ENCODE measurements at places on chromosomes 2 and 18. TPM values are rescaled to one million over a fixed set of nuclear protein-coding genes. Genes with fewer than 3 reads are reported as not detected.

Gene EFR3B
- polyA plus RNA-seq = 6.9 TPM

Gene PLCL1
- polyA plus RNA-seq = 24.6 TPM

Gene HSBP1L1
- polyA plus RNA-seq = 3.6 TPM

Gene CHST9
- 0.34 TPM for polyA plus RNA-seq

Gene NXPH2
- 15.2 TPM for polyA plus RNA-seq

Gene SCN9A
- polyA plus RNA-seq = 2.8 TPM

Gene IHH
- 0.30 TPM for polyA plus RNA-seq

Gene CHRNG
- 108 TPM for polyA plus RNA-seq

Gene ZNF2
- polyA plus RNA-seq = 4.9 TPM

Gene ARHGAP15
- polyA plus RNA-seq = 10.0 TPM

Gene TUBA3E
- polyA plus RNA-seq = not detected

Gene SATB2
- polyA plus RNA-seq = 2.4 TPM

Gene MATN3
- 1.3 TPM for polyA plus RNA-seq

Gene ZNF396
- polyA plus RNA-seq = 1.7 TPM

Gene CPO
- polyA plus RNA-seq = 0.31 TPM

Gene GDF7
- polyA plus RNA-seq = 0.53 TPM

Gene VWA3B
- polyA plus RNA-seq = 0.78 TPM

Gene POTEJ
- polyA plus RNA-seq = not detected

Gene FIGN
- polyA plus RNA-seq = 3.2 TPM

Gene RNF144A
- 23.0 TPM for polyA plus RNA-seq

Gene RESP18
- polyA plus RNA-seq = not detected

Gene KLHL41
- polyA plus RNA-seq = 3,513 TPM

Gene DNAJC27
- polyA plus RNA-seq = 18.1 TPM

Gene CELF4
- 1.7 TPM for polyA plus RNA-seq

Gene ALPI
- not detected for polyA plus RNA-seq

Gene CHRND
- polyA plus RNA-seq = not detected

Gene DPY30
- 47.6 TPM for polyA plus RNA-seq

Gene COA5
- polyA plus RNA-seq = 57.3 TPM

Gene SRD5A2
- 0.03 TPM for polyA plus RNA-seq

Gene KIDINS220
- polyA plus RNA-seq = 62.8 TPM

Gene FEV
- 0.18 TPM for polyA plus RNA-seq

Gene UGT1A3
- not detected for polyA plus RNA-seq

Gene ALPG
- not detected for polyA plus RNA-seq

Gene KIF5C
- polyA plus RNA-seq = not detected

Gene ALLC
- polyA plus RNA-seq = not detected

Gene AFF3
- 4.9 TPM for polyA plus RNA-seq

Gene CRYBA2
- polyA plus RNA-seq = not detected

Gene OTOS
- not detected for polyA plus RNA-seq
